Hindlimb muscle (tissue), 1 donor: ENCODE measurements at places on chromosomes 7 and 10. TPM values are rescaled to one million over a fixed set of nuclear protein-coding genes. Genes with fewer than 3 reads are reported as not detected.

The NPVF gene
- not detected for polyA plus RNA-seq

The MOGAT3 gene
- polyA plus RNA-seq, result not detected

The HOXA1 gene
- polyA plus RNA-seq, result 0.50 TPM

The CCDC172 gene
- not detected for polyA plus RNA-seq

The MAGI2 gene
- 4.2 TPM for polyA plus RNA-seq

The PRSS37 gene
- polyA plus RNA-seq, result 0.28 TPM

The FANK1 gene
- 0.56 TPM for polyA plus RNA-seq

The LRRD1 gene
- polyA plus RNA-seq, result 0.75 TPM

The VPS37D gene
- polyA plus RNA-seq, result 3.1 TPM

The SLC18A3 gene
- not detected for polyA plus RNA-seq

DNA sequence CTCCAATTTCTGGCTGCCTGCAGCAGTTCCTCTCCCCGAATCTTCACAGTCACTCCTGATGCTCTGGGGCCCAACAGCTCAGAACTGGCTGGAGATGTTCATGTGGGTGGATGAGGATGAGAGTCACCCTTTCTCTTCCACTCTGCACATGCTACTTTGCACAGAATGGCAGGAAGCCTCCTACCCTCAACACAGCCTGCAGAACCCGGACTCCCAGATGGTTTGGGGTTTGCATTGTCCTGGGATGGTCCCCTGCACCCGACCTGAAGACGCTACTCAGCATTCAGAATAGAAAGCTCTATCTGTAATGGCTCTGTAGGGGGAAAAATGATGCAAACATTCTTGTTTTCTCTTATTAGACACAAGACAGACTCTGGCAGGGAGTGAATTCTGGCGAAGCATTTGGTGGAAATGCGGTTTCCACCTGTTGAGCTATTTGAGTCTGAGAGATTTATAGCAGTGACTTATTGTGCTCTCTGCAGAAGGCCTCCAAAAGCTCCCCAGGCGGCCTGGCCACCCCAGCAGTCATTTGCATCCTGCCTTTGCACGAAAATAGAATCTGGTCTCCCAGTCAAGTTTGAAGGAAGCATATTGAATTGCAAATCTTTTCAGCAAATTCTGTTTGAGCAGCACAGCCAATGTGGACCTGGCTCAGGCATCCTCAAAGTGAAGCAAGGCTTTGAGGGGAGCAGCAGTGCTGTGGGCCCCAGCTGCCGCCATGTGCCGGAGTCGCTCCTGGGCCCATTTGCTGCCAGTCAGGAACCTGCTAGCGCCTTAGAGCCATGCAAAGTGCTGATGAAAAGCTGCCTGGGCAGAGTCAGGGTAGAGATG lies 309.3 kb downstream of the TCERG1L start:
- peak; percentile 7 for DNase-seq

- DNase-seq, result no peak
Observed at GRCh38 chr10:67171970-67172369, 246.1 kb downstream of the LRRTM3 start.

GRCh38 chr10:96136810-96137209 lies 6.7 kb downstream of the ZNF518A start:
- no peak for DNase-seq

DNA sequence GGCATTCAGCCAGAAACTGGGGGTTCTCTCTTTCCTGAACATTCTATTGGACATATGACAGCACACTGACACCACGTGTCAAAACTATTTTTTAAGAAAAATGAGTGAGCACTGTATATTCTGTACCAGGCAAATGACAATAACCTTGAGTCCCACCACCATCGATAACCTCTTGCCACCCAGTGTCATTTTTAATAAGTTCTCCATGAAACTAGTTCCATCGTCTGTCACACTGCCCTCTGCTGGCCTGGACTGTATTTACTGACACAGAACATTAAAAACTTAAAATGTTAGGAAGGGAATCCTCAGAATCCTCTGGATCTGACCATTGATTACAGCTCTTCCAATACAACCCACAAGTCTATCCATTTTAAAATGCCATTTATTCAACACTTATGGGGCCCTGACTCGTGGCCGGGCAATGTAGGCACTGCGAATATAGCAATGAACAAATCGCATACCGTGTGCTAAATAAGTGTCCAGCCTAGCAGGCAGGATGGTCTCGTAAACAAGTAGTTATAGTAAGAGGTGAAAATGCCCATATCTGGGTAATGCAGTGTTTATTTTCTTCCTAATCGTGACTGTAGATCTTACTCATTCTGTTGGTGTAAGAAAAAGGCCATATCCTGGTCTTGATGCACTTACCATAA lies 35.9 kb upstream of the CACNB2 start:
- DNase-seq, result peak; percentile 25

- DNase-seq, result no peak
Observed at GRCh38 chr10:80517416-80518142, 20.1 kb upstream of the SH2D4B start.

DNA sequence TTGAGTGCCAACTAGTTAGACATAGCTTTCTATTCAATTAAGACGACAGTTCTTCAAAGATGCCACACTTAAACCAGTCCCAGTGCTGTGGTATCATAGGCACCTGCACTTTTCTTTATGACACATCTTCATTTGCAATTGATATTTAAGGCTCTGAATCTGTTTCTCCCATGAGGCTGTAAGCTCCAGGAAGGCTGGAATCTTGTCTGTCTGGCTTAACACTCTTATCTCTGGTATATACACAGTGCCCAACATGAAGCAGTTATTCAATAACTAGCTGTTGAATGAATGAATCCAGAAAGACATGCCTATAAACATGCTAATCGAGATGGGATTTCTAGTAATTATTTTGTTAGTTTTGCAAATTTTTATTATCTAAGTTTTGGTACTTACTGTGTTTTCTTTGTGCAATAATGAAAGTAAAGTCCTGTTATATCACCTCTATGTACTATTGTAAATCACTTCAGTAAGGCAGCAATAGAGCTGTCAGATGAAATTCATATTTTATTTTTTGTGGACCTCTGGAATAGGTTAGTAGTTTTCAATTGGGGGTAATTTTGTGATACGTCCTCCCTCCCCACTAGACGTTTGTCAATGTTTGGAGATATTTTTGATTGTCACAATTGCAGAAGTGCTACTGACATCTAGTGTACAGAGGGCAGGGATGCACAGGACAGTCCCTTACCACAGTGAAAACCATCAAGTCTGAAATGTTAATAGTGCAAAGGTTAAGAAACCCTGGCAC lies 51.3 kb upstream of the STEAP4 start:
- DNase-seq, result no peak

DNA sequence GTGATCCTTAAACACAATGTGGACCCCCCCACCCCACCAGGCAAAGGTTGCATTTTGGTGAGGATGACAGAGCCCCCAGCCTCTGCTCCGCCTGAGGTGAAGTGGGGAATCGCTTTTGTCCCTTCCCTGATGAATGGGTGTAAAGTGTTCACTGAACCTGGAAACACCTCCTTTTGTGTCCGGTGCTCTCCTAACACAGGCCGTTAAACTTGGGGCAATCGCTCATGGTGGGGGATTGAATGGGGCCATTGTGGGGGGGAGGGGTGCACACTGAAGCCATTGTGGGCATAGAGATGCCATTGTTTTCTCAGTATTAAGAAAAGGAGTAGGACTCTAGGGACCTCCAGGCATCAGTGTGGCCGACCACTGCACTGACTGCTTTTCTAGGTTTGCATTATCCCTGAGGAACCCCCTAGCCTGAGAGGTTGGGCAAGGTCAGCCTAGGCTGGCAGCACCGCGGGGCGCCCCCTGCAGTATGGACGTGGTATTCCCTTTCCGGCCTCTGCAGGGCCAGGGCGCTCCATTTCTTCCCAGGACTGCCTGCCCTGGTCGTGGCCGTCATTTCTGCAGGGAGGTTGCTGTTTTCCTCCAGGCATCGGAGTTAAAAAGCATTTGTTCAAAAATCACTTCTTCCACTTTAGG lies 158.3 kb downstream of the TCF7L2 start:
- DNase-seq, result no peak

GRCh38 chr7:82244947-82245517 lies 198.5 kb downstream of the CACNA2D1 start:
- no peak for DNase-seq

GRCh38 chr7:148334441-148334956 lies 256.1 kb upstream of the C7orf33 start:
- no peak for DNase-seq

GRCh38 chr10:58952162-58952601 lies 224.3 kb upstream of the PHYHIPL start:
- DNase-seq, result peak; percentile 85

- no peak for DNase-seq
Observed at GRCh38 chr7:65338346-65338745, 35.3 kb upstream of the ZNF92 start.

DNA sequence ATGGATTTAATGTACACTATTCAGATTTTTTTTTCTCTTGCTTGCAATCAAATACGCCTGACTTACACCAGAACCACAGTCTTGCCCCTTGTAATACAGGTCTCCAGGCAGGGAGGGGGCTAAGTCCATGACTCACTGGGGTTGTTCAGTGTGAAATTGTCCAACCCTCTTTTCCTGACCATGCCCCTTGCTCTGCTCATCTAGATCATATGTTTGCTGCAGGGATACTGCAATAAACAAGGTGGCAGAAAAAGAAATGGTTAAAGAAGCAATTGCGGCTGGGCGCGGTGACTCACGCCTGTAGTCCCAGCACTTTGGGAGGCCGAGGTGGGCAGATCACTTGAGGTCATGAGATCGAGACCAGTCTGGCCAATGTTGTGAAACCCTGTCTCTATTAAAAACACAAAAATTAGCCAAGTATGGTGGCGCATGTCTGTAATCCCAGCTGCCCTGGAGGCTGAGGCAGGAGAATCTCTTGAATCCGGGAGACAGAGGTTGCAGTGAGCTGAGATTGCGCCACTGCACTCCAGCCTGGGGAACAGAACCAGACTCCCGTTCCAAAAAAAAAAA lies 85.5 kb downstream of the TMEM130 start:
- DNase-seq, result no peak

DNA sequence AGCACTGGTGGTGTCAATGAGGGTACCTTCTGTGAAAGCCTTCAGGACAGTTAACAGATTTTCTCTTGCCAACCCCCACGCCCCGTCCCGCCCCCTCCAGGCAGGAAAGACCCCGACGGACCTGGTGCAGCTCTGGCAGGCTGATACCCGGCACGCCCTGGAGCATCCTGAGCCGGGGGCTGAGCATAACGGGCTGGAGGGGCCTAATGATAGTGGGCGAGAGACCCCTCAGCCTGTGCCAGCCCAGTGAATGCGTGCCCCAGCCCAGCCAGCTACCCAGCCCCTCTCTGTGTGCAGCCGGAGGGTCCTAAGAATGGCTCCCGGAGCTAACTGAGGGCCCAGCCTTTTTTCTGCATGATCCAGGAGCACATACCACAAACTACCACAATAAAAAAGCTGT lies 713 bp upstream of the HOGA1 start:
- no peak for DNase-seq

- DNase-seq, result peak; percentile 25
Observed at GRCh38 chr7:117157241-117158209, 165.3 kb downstream of the WNT2 start.

DNA sequence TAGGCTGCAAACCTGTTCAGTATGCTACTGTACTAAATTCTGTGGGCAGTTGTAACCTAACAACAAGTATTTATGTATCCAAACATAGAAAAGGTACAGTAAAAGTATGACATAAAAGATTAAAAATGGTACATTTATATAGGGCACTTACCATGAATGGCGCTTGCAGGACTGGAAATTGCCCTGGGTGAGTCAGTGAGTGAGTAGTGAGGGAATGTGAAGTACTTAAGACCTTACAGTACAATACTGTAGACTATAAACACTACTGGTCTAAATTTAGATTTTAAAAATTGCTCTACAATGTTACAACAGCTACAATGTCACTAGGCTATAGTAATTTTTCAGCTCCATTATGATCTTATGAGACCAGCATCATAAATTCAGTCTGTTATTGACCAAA lies 146.0 kb upstream of the GNAI1 start:
- DNase-seq, result no peak

- peak; percentile 32 for DNase-seq
Observed at GRCh38 chr10:46530249-46531186, 25.9 kb downstream of the GPRIN2 start.

DNA sequence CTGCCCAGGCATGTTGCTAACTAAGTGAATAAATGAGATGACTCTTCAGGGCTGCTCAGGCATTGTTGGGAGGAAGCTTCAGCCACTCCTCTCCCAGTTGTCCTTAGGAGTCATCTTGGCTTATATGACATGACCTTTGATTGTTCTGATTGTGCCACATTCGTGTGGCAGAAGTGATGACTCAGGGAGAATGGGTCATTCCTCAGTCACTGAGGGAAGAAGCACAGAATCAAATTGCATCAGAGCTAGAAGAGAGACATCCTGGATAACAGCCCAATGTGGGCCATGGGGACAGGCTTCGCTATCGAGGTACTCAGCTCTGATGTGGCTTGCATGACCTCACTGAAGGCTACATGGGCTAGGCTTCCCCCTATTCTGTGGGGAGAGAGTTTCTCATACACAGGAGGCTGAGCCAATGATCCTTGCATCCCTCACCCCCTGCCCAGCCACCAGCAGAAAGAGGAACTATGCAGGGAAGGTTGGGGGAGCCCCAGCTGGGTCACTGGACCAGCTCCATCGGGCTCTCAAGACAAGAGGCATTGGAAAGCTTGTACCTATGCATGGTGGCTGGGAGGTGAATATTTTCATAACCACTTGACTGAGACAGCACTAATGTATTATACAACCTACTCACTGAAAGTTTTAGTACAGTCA lies 6.0 kb upstream of the HMX3 start:
- no peak for DNase-seq

GRCh38 chr10:100340948-100341847 lies 5.8 kb upstream of the SCD start:
- DNase-seq, result no peak

DNA sequence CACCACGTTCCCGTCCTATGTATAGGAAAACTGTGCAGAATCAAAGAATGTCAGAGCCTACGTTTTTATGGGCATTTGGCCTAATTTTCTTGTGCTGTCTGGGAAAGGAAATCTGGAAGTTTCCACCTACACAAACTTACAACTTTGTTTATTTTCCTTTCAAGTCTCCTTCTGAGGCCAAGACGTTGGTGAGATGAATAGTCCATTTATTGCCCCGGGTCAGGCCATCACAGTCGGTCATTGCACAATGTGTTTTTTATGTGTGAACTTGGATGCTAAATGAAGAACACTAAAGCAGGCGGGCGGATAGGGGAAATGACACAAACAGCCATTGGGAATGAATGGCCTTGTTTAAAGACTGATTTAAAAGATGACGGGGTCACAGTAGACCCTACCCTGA lies 38.6 kb downstream of the TRIL start:
- DNase-seq, result no peak

DNA sequence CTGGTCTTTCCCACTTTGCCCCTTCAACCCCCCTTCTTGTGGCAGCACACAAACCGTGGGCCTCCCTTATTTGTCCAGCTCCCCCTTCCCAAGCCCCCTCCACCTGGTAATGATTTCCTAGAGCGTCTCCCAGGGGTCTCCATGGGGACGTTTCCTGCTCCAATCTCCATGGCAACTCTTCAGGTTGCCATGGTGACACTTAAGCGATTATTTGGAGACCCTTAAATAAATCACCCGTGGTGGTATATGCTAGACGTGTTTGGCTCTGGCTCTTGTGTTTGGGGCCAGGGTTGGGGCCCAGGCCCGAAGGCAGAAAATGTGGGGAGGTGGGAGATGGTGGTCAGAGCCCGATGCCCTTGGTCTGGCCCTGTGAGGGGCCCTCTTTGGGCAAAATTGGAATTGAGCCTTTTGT lies 41.1 kb upstream of the DLG5 start:
- DNase-seq, result peak; percentile 46
